ENCODE measurements at places on chromosomes 7 and 10. TPM values are rescaled to one million over a fixed set of nuclear protein-coding genes. Genes with fewer than 3 reads are reported as not detected.

DNA sequence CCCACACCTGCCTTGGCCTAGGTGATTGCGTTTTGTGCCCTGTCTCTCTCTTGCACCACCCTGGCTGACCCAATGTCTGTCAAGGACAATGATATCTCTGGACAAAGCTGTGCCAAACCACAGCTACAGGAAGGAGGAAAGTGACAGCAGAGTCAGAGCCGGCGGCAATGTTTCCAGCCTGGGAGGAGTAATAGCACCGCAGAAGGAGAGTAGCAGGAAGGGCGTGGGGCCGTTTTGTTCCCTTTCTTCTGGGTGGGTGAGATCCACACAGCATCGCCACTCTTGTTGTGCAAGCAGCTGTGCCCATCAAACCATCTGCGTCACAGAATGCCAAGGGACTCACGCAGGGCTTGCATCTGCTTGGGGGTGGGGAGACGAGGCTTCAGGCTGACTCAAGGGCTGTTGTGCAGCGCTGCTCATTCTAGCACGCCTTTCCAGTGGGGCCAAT lies 341.6 kb upstream of the AUTS2 start:
- no peak for DNase-seq

DNA sequence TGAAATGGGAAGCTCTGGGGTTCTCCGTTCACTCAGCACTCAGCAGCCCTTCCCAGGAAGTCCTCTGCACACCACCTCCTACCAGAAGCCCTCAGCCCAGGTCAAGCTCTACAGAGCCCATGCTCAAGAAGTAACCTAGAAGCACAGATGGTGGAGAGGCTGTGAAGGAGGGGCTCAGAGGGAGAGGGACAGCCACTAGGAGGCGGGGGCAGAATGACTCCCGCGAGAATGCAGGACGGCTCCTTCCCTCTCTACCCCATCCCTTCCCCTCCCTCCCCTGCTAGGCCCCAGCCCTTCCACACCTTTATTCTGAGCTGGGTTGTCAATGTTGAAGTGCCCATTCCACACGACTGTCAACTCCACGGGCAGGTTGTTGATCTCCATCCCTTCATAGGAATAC lies 373.2 kb downstream of the PLXNA4 start:
- DNase-seq = no peak

Gene AMPH
- not detected for total RNA-seq

DNA sequence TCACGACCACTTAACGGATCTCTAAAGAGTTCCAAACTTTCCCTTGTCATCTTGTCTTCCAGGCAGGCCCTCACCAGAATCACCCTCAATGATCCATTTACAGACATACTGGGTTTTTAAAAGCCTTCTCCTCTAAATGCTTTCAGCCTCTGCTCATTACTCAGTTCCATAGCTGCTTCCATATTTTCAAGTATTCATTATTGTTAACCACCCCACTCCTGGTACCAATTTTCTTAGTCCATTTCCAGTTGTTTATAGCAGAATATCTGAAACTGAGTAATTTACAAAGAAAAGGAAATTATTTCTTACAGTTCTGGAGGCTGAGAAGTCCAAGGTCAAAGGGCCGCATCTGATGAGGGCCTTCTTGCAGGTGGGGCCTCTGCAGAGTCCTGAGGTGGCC lies 56.5 kb upstream of the NKX6-2 start:
- no peak for DNase-seq

DNA sequence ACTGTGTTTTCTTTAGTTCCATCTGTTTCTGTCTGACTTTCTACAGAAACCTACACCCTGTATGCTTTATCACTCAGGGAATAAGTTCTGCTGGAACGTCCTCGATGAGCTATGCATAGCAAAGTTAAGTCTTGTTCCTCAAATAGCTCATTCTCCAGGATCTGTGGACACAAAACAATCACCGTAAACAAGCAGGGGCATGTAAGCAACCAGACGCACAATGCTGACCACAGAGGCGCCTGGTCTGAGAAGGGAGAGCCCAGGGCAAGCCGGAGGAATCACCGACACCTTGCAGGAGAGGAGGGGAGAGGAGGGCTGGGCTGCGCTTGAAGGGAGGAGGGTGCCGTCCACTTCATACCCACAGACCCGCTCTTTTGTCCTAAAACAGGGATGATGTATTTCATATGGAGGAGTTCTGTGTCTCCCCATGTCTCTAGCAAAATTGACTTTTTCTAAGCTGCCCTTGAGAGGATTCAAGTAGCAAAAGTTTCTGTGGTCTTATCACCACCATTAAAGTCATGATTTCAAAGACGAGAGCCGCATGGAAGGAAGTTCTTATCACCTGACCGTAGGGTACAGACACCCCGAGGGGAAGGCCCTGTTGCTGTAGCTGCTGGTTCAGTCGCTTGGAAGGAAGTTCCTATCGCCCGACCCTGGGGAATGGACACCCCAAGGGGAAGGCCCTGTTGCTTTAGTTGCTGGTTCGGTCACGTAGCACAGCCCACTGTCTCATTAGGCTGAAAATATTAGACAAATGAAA lies 14.3 kb downstream of the CALML3 start:
- DNase-seq = no peak

DNA sequence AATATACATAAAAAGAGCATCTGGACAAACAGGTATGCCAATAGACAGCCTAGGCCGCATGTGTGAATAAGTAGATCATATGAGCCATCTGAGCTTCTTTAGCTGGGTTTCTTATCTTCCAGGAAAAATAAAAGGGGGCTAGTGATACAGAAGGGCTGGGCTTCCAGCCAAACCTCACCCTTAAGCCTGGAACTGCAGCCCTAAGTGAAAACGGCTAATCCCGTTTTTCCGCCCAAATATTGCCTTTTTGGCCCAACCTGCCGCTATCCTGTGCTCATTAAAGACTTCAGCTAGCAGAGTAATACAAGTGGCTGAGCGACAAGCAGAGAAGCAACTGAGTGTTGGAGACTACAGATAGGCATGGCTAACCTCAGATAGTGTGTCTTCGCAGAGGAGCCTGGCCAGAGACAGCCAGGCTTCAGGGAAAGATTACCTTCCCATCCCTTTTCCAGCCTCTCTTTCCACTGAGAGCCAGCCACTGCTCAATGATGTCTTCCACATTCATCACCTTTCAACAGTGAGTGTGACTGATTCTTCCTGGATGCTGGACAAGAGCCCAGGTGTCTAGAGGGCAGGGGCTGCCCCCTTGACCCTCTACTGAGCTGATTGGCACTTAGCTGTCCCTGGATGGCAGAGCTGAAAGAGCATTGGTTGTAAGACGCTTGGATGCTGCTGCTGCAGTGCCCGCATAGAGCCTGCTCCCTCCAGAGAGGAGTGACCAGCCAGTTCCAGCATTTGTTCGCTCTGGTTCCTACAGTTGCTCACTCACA lies 108.9 kb downstream of the ITGB8 start:
- DNase-seq = no peak

DNA sequence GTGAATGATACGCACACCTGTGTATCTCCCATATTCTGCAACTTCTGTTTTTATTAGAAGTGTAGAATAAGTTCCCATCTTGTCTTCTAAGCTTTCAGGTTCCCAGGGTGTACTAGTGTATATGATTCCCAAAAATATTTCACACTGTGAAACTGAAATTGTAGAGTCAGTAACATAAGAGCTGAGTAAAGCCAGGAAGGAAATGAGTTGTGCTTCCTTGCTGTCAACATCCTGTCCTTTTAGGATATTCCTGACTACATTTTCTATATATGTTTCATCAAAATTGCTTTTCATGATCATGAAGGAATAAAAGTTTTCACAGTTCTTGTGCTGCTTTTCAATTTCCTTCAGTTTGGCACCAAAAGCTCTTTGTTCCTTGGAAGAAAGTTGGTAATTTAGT lies 15.2 kb downstream of the SAMD9L start:
- no peak for DNase-seq

Gene CTAGE8
- 0.77 TPM for total RNA-seq

DNA sequence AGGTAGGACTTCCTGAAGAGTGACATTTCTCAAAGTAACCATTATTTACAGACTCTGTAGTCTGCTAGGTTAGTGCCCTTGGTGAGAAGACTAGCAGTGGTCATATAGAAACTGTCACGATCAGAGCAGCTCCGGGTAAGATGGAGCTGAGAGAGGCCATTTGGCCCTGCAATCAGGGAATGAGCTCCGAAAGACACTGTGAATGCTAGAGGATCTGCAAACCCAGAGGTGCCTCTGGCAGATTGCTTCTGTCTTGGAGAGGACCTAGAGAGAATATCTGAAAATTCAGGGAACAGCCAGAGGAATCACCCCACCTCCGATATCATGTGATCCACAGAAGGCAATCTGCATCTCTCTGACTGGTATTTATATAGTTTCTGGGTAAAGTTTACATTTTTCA lies 246.9 kb upstream of the KMT2E start:
- no peak for DNase-seq

GRCh38 chr10:78019264-78019663 lies 10.1 kb downstream of the POLR3A start:
- DNase-seq = no peak

DNA sequence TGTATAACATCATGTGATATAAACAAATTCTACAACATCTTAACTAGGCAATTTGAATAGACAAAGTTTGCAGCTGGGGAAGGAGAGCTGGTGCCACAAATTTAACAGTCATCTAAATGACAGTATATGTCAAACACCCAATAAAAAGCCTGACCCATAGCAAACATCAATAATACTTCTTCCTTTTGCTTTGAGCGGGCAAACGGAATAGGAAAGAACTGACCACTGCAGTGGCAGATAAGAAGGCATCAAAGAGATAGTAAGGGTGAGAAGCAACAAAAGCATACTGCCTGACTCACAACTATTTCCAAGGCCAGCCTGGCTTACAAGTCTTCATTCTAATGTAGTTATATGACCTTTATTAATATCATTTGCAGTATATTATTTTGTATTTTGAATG lies 99.9 kb downstream of the LRRN3 start:
- DNase-seq = no peak

DNA sequence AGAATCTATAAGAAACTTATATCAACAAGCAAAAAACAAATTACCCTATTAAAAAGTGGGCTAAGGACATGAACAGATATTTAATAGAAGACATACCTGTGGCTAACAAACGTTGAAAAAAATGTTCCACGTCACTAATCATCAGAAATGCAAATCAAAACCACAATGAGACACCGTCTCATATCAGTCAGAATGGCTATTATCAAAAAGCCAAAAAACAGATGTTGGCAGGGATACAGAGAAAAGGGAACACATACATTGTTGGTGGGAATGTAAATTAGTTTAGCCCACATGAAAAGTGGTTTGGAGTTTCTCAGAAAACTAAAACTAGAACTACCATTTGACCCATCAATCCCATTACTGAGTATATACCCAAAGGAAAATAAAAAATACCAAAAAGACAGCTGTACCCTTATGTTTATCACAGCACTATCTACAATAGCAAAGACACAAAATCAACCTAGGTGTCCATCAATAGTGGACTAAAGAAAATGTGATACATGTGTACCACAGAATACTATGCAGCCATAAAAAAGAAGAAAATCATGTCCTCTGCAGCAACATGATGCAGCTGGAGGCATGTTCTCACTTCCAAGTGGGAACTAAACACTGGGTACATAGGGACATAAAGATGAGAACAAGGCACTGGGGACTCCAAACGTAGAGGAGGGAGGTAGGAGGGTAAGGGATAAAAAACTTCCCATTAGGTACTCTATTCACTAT lies 83.8 kb upstream of the TMEM168 start:
- DNase-seq = no peak

Gene PANK1
- total RNA-seq = 4.9 TPM

- DNase-seq = no peak
These were observed 275.4 kb downstream of the ZEB1 start for GRCh38 chr10:31594347-31594873.

- DNase-seq = no peak
These were observed 16.6 kb downstream of the LOXL4 start for GRCh38 chr10:98251399-98251798.

Gene STAMBPL1
- total RNA-seq = 24.7 TPM

DNA sequence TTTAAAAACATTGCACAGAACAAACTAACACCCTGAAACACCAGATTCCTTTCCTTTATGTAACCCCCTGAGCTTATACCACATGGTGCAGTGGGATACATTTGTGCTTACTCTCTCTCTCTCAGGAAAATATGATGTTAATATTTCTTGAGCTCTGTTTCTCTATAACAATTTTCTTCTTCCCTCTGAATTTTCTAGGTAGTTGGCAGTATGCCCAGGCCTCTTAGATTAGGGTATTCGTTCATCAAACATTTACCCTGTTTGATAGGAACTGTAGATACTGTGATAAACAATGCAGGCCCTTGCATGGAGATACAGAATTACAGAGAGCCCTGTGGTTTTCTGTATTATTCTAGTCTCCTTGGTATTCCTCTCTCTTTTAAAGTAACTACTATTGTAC lies 567.8 kb downstream of the IPMK start:
- no peak for DNase-seq

All from CD8-positive, alpha-beta memory T cell (primary cell).